Epithelial cell of prostate (primary cell): ENCODE measurements at places on chromosomes 3 and 15.
A peak's percentile ranks its signal among the peaks of the same experiment; 100 is the strongest.

GRCh38 chr15:31487811-31488436 is 161.3 kb downstream of the KLF13 start:
- no peak for DNase-seq

- DNase-seq = no peak
Measured at GRCh38 chr3:43223670-43224364, 62.5 kb upstream of the SNRK start.

DNA sequence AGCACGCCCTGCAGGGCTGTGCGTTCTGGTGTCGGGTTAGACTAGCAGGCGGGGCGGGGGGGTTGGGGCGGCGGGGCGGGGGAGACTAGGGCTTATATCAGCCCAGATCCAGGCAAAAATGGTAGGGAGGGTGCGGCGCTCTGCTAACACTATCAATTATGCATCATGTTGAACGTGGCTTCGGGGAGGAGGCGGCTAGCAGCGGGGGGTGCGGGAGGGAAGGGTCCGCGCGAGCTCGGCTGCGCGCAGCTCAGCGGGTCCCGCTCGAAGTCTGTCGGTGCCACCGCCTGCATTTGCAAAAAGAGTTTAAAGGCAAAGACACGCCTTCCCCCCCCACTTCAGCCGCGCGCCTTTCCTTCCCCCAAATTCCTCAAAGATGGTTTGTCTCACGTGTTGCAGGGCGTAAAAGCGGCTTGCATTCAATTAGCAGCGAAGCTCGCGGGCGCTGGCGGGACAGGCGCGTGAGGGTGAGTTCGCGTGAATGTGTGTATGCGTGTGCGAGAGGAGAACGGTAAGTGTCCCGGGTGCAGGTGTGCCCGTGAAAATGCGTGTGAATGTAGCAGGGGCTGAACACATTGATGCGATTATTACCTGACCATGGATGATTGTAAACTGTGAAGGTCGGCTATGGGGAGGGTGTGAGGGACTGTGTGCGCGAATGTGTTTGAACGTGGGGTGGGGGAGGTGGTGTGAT is at the start of gene ISLR2:
Gene ISLR2 (plus strand): TSS at position 432 of the 694 bp plus-strand sequence. CDS start 2,169 bp downstream, outside the sequence.
- no peak for DNase-seq

DNA sequence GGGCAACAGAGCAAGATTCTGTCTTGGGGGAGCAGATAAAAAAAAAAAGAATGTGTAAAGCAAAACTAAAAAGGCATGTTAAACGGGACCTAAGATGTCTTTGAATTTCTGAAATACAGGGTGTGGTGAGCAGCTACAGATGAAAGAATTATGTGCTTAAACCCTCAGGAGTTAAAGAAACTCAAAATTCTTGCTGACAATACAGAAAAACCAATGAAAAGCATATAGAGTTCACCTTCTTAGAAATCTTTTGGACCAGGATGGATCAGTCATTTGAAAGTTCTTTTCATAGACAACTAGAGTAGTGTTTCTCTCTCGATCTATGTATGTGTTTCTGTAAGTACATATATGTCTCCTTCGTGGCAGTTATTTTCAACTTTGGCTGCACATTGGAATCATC is 31.4 kb downstream of the TUBGCP4 start:
- DNase-seq = no peak

DNA sequence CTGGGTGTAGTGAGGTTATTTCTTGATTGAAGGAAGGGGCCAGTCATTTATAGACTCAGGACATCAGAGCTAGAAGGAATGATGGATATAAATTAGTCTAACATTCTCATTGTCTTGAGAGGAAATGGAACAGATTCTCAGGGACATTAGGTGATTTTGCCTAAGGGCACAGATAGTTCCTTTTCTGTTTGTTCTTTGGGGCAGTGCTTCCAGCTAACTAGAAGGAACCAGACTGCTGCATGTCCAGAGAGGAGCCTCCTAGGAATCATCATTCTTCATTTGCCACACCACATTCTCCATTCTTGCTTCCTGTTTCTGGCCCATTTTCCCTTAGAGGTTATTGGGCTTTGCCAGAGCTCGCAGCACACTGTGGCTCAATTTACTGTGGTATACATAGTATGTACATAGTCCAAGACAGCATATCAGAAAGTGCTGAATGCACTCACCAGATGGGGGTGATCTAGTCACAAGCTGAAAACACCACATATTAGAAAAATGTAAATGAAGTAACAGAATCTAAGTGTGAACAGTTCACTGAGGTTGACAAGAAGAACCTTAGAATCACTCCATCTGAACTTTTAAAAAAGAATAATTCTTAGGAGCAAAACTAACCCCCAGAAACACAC is 62.7 kb upstream of the MYZAP start:
- no peak for DNase-seq

- DNase-seq = no peak
Measured at GRCh38 chr15:74109713-74110112, 20.7 kb upstream of the ISLR2 start.

DNA sequence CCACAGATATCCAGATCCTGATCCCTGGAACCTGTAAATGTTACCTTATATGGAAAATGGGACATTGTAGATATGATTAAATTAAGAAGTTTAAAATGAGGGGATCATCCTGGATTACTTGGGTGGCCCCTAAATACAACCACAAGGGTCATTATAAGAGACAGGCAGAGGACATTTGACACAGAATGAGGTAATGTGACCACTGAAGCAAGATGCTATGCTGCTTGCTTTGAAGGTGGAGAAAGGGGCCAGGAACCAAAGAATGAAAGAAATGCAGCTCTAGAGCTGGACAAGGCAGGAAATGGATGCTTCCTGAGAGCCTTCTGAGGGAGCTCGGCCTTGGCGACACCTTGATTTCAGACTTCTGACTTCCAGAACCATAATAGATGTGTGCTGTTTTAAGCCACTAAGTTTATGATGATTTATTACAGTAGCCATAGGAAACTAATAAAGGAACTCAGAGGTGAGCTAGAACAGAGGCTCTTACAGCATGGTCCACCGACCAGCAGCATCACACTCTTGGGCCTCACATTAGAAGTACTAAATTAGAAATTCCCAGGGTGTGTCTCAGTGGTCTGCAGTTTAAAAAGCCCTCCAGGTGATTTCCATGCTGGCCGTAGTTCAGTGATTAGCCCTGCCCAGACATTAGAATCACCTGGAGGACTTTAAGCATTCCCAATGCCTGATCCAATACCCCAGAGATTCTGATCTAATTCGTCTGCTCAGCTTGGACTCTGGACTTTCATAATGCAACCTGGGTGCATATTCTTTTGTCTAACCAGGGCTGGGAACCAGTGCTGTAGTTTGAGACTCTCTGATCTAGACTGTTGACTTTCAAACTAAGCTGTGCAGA is 7.5 kb downstream of the COLQ start:
- no peak for DNase-seq

GRCh38 chr3:83843716-83844115 is 1115.1 kb upstream of the CADM2 start:
- no peak for DNase-seq

- no peak for DNase-seq
Measured at GRCh38 chr3:16337856-16338540, 73.0 kb downstream of the OXNAD1 start.

GRCh38 chr3:18648868-18649462 is 223.8 kb upstream of the SATB1 start:
- no peak for DNase-seq

DNA sequence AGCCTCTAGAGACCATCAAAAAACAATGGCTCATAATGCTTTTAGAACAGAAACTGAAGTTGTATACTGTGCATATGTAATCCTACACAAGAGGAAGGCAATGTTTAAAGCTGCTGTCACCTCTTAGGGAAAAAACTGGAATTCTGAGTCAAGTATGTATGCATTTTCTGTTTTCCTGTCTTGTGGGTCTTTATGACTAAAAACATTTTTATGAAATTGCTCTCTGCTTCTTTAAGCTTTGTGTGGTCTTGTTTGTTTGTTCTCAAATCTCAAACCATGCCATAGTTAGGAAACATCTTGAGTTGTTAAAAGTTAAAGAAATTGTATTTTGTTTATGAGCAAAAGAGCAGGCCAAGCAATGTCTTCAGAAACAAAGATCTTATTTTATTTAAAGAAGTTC is 80.9 kb upstream of the SOX2 start:
- DNase-seq = no peak

DNA sequence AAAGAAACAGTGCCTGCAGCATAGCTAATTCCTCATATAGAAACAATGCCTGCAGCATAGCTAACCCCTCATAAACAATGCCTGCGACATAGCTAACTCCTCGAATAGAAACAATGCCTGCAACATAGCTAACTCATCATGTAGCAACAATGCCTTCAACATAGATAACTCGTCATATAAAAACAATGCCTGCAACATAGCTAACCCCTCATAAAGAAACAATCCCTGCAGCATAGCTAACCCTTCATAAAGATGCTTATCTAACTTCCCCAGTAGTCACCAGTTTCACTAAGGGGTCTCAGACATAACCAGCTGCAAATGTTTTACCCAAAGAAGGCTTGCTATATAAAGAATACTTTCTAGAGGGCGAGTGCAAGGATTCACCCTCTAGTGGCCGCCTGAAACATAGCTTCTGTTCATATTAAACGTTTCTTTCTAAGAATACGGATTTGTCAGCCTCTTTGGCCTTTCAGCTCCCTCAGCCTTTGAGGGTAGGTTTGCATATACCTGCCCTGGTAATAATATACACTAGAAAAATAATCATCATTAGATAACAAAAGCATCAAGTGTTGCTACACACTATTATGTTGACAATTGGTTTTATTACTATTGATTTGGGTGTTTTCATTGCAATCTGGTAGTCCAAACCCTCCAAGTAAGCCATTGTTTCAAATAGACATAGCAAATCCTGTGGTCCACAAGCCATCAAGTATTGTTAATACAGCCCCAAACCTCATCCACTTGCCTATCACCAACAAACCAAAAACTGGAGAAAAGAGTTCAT is 44.4 kb upstream of the FAN1 start:
- no peak for DNase-seq

GRCh38 chr3:187150599-187150998 is 11.3 kb upstream of the RPL39L start:
- DNase-seq = no peak

- no peak for DNase-seq
Measured at GRCh38 chr3:5006755-5007202, 27.5 kb downstream of the BHLHE40 start.

GRCh38 chr3:22159004-22159695 is 408.1 kb upstream of the ZNF385D start:
- DNase-seq = peak; percentile 16

GRCh38 chr15:74608786-74609185 is 6.8 kb upstream of the CLK3 start:
- DNase-seq = no peak

- peak; percentile 67 for DNase-seq
Measured at GRCh38 chr3:196179380-196180308, 31.6 kb downstream of the ZDHHC19 start.

GRCh38 chr3:129524081-129524480 is 4.4 kb upstream of the RHO start:
- no peak for DNase-seq

DNA sequence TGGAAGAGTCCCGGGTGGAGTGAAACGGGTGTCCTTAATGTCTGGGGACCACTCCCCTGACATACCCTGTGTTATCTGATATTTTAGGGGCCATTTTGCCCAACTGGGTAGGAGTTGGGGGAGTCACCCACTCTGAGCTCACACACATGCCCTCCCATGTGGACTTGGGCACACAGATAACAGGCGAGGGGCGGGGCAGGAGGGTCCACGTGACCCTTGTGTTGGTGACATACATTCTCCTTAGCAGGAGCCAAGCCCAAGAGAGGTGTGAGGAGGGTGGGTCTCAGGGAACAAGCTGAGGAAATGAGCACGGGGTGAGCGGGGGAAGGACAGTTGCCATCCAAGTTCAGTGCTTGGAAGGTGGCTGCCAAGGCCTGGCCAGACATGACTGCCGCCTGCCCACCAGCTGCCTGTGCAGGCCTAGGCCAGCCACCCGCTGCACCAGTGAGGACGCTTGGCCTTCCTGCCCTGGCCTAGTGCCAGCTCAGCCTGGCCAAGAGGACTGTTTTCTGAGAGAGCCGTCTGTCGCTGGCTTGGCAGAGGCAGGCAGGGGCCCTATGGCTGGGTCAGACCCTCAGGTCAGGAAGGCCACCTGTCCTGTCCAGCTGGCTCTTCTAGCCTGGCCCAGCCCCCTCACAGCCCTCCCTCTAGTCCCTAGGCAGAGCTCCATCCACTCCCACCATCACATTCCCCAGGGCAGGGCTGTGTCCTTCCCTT is 31.3 kb upstream of the TMEM115 start:
- no peak for DNase-seq

GRCh38 chr3:189727898-189728297 is 96.7 kb downstream of the TP63 start:
- no peak for DNase-seq

DNA sequence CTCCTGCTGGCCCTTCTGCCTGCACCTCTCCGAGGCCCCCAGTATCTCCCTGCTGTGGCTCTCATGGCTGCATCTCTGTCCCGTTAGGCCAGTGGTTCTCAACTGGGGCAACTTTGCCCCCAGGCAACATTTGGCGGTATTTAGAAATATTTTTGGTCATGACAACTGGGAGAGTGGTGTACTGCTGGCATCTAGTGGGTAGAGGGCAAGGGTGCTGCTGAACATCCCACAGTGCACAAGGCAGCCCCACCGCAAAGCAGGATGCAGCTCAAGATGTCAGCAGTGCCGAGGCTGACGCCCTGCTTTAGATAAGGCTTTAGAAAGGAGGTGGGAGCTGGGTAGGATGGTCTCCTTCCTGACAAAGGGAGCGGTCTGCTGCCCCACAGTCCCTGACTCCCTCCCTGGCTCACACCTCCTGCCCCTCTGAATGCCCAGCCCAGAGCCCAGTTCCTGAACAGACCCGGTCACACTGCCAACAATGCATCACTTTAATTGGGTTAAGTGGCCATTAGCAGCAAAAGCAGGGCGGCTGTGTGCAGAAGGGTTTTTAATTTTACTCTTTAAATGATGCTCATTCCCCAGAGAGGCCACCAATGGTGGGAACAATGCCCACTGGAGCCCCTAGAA is 68.8 kb upstream of the TMEM115 start:
- DNase-seq = no peak

- DNase-seq = no peak
Measured at GRCh38 chr15:85751291-85752123, 43.2 kb downstream of the KLHL25 start.

- peak; percentile 60 for DNase-seq
Measured at GRCh38 chr15:87219650-87220615, 1036.6 kb downstream of the NTRK3 start.

GRCh38 chr15:55256281-55257011 is 33.2 kb downstream of the RAB27A start:
- DNase-seq = no peak

DNA sequence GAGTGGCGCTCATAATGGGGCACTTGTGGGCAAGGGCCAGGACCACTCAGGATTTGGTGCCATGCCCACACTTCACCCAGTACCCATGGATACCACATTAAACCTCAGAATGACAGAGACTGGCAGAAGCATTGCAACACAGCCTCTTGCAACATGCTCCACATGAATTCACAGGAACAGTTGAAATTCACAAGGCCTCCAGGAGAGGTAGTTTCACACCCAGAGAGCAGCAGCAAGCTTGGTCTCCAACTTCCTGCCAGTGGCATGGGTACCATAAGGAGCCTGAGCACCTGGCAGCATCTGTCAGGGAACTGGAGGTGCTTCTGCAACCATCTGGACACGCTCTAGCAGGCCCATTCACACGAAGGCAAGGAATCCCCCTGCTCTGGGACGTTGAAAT is 101.0 kb downstream of the OSBPL10 start:
- peak; percentile 34 for DNase-seq

- DNase-seq = no peak
Measured at GRCh38 chr3:31495971-31496665, 36.6 kb upstream of the STT3B start.
